ENCODE measurements at places on chromosomes 7 and 10.

DNA sequence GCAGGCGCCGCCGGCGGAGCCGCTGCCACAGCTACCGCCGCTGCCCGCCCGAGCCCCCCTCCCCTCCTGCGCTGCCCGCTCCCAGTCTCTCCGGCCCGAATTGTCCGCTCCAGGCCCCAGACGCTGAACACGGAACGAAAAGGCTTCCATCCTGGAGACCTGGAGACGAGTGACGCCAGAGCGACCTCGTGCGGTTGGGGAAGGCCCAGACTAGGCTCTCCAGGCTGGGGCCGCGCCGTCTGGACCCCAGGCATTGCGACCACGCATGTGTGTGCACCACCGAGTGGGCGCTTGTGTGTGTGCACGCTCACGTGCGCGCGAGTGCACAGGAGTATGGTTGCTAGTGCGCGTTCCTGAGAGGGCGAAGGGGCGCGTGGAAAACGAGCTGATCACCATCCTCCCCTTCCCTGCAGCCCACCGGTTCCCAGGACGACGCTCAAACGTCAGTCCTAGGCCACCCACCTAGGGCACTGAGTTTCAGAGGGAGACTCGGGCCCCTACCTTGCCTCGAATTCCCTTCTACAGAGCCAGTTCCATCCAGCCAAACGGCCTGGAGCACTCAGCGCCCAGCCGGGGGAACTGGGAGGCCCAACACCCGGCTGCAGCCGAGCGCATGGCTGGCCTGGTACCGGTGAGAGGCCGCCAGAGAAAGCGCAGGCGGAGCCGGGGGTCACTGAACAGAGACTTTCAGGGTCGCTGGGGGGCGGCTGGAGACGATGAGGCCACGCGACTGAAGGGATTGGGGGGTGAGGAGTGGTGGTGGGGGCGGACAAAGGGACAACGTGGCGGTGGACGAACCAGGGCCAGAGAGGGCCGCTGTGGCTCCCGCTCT lies 11.6 kb downstream of the LBX1 start:
- no peak for DNase-seq

DNA sequence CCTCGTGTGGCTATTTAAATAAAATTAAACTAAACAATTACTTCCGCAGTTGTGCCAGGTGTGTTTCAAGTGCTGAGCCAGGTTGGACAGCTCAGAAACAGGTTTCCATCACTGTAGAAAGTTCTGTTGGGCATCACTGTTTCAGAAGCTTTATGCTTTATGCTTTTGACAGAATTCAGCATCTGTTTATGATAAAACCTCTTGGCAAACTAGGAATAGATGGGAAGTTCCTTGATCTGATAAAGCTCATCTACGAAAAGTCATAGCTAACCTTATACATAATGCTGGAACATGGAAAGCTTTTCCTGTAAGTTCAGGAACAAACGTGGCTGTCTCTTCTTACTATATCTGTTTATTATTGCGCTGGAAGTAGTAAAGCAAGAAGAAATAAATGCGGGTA lies 143.4 kb downstream of the DOCK1 start:
- DNase-seq = no peak

- DNase-seq = no peak
These were observed 125.8 kb downstream of the PCLO start for GRCh38 chr7:83036721-83037380.

- DNase-seq = no peak
These were observed 41.5 kb downstream of the LGI1 start for GRCh38 chr10:93799155-93799708.

DNA sequence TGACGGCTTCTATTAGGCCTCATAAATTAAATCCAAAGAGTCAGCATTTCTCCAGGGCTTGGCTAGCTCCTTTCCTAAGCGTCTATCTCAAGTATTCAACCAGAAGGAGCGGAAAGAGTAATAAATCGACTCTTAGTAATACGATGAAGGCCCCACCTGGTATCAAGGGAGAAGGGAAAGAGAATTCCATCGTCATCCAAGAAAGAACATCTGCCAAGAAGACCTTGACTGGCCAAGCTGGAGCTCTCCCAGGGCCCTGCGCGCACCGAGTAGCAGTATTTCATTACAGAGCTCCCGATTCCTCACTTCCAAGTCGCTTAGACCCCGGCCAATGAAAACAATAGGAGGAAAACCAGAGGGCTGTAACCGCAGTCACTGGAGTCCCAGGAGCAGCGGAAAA lies 178.0 kb upstream of the FRMD4A start:
- DNase-seq = no peak

- no peak for DNase-seq
These were observed 281 bp upstream of the EXOC6 start for GRCh38 chr10:92848037-92848440.

GRCh38 chr10:35379226-35380137 lies 43.2 kb downstream of the CCNY start:
- peak; percentile 16 for DNase-seq

DNA sequence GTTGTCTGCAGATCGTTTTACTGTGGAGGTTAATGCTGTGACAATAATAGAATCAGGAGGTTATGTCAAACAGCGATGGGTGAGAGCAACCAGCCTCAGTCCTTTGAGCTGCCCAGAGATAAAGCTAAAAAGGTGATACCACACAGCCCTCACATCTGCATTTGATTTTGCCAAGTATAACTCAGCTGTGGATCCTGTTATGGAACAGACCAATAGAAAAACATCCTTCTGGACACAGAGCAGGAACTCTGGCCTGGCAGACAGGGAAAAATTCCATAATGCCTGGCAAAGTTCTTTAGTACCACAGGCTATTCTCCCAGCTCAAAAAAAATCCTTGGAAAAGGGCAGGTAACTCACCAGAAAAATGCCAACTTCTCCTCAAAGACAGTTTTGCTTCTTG lies 87.1 kb upstream of the PDLIM1 start:
- DNase-seq = no peak

- DNase-seq = no peak
These were observed 886.1 kb downstream of the SORCS1 start for GRCh38 chr10:106278383-106278782.

DNA sequence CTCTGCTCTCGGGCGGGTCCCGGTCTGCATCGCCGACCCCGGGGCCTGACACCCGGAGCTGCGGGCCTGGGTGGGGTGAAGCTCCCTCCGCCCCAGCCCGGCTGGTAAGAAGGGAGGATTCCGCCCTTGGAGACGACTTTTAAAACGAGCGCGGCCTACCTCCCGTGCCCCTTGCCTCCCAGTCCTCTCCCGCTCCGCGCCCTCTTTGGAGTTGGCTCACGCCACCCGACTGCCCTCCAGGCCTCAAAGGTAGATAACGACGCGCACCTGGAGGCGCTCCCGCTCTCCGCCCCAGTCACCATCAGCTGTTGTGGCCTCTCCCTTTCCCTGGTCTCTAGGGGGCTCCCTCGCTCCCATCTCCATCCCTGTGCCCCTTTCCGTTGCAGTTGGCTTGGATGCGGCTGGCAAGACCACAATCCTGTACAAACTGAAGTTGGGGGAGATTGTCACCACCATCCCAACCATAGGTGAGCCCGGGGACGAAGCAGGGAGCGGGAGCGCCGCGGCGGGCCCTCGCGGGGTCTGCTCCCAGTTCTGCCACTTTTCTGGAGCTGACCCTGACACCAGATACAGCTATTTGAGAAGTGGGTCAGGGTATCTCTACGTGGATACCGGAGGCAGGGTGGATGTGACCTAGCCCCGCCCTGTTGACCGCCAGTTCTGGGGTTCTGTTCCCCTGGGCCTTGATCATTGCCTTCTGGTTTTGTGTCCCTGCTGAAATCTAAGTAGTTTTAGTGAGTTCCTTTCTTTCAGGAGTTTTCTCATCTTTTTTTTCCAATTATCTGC lies 679 bp downstream of the ARF5 start:
- DNase-seq = peak; percentile 18

GRCh38 chr7:24192053-24192452 lies 91.9 kb upstream of the NPY start:
- no peak for DNase-seq

- DNase-seq = no peak
These were observed 4.8 kb downstream of the STRIP2 start for GRCh38 chr7:129438839-129439651.

GRCh38 chr7:80147543-80148391 lies 13.1 kb downstream of the GNAI1 start:
- DNase-seq = no peak

DNA sequence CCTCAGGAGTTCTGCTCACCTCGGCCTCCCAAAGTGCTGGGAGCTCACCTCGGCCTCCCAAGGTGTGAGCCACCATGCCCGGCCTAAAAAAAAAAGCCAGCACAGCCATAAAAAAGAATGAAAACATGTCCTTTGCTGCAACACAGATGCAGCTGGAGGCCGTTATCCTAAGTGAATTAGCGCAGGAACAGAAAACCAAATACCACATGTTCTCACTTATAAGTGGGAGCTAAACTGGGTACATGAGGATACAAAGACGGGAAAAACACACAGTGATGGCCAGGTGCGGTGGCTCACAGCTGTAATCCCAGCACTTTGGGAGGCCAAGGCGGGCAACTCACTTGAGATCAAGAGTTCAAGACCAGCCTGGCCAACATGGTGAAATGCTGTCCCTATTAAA lies 20.9 kb downstream of the PSPH start:
- DNase-seq = no peak

GRCh38 chr10:12409161-12409560 lies 59.8 kb downstream of the CAMK1D start:
- DNase-seq = no peak

- DNase-seq = no peak
These were observed 472 bp downstream of the SFRP4 start for GRCh38 chr7:37916017-37916672.

GRCh38 chr7:2353936-2354185 lies 766 bp upstream of the EIF3B start:
- no peak for DNase-seq

DNA sequence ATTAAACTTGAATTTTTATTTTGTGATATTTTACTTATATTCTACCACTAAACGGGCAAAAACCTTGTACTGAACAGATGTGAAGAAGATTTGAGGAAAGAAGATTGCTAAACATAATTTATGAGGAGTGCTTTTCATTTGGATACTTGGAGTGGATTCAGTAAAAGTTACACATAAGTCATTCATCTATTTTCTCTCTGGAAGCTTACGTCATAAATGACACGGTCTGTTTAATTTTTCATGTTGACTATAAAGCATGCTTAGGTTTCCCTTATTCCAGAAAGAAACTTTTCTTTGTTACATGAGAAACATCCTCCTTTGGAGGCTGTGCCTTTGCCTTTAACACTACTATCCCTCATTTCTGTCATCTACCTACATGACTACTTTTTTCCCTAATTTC lies 53.9 kb downstream of the TFEC start:
- DNase-seq = no peak

DNA sequence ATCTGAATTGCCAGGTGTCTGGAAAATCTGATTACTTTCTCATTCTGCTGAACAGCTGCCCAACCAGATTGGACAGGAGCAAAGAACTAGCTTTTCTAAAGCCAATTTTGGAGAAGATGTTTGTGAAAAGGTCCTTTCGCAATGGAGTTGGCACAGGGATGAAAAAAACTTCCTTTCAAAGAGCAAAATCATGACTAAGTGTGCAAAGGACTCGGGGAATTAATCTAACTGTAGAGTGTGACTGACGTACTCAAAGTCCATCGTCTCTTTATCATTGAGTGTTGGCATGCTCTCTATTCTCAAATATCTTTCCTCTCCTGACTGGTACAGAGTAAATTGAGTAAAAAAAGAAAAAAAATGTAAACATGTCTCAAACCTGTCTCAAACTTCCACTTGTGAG lies 3.3 kb downstream of the NPS start:
- DNase-seq = no peak

GRCh38 chr7:26147030-26147429 lies 5.0 kb upstream of the NFE2L3 start:
- DNase-seq = no peak

DNA sequence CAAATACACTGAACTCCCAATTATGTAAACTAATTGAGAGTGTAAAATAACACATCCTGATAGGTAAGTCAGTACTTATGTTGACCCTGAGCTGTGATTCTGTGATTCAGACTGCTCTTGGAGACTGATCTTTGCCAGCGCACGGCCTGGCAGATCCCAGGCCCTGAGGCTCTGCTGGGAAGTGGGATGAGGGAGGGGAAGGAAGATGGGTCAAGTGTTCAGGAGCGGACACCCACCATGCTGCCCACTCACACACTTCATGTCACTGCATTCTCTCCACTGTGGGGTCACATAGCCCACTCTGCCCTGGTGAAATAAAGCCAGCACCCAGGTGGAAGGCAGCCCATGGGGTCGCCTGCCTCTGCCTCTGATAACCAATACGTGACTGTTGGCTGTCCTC lies 226.2 kb downstream of the TNS3 start:
- DNase-seq = no peak

- no peak for DNase-seq
These were observed 90.0 kb downstream of the LARP4B start for GRCh38 chr10:841535-841934.

DNA sequence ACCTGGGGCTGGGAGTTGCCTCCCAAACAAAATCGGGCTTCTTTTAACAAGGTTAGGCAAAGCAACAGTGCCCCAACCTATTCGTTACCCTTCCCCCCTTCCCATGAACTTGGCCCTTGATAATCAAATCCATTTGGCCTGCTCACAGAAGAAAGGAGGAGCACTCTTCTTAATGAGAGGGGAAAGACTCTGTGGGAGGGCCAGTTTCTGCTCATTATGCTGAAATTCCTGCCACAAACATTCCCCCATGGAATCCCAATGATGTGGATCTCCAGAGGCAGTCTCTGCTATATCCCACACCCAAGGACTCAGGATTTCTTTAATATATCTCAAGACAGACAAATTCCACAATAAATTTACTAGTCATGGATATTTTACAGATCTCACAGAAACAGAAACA lies 43.0 kb downstream of the LSM5 start:
- DNase-seq = no peak

DNA sequence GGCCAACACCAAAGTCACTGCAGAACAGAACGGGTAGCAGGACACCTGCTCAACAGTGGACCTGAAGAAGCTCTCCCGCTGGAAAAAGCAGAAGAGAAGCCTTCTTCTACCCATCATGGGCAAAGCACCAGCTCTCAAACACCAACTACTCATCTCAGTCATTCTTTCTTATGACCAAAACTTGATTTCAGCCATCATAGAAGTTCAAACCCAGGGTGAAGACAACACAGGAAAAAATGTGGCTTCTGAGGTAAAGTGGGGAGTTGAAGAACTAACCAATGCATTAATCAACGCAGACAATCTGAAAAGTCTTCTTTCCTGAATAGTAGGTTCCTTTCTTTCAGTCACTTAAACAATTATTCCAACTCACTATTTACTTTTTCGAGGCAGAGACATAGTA lies 83.3 kb downstream of the ELMO1 start:
- peak; percentile 27 for DNase-seq

GRCh38 chr10:95880704-95881103 lies 27.1 kb upstream of the CC2D2B start:
- DNase-seq = no peak

GRCh38 chr7:35584990-35585389 lies 109.9 kb downstream of the HERPUD2 start:
- DNase-seq = no peak
